ENCODE measurements at places on chromosomes 4 and X. TPM values are rescaled to one million over a fixed set of nuclear protein-coding genes. Genes with fewer than 3 reads are reported as not detected.

Gene IL13RA1
- 39.1 TPM for total RNA-seq

GRCh38 chrX:46039526-46039925 lies 505.7 kb downstream of the ZNF674 start:
- no peak for DNase-seq

Gene IL2
- not detected for total RNA-seq

GRCh38 chr4:186755550-186756519 lies 32.2 kb upstream of the FAT1 start:
- no peak for DNase-seq

Gene GPC3
- 4.5 TPM for total RNA-seq

Gene ITGB1BP2
- 0.95 TPM for total RNA-seq

- no peak for DNase-seq
Observed at GRCh38 chrX:134375691-134376090, 84.3 kb upstream of the HPRT1 start.

Measured in ovary (tissue), 10 donors.